ENCODE measurements at places on chromosomes 3 and 15.

- no peak for DNase-seq
Observed at GRCh38 chr15:58282060-58282708, 144.0 kb downstream of the AQP9 start.

DNA sequence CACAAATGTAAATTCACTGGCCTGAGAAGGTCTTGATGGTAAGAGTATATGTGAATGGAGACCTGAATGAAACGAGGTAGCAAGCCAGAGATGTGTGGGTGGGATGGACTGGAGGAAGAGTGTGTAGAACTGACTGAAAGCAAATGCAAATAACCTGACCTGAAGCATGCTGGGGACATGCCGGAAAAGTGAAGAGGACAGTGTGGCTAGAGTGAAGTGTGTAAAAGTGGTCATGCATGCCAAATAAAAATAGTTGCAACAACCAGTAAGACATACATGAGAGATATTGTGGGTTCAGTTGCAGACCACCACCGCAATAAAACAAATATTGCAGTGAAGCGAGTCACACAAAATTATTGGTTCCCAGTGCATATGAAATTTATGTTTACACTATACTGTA is 82.3 kb downstream of the LPP start:
- DNase-seq, result no peak

DNA sequence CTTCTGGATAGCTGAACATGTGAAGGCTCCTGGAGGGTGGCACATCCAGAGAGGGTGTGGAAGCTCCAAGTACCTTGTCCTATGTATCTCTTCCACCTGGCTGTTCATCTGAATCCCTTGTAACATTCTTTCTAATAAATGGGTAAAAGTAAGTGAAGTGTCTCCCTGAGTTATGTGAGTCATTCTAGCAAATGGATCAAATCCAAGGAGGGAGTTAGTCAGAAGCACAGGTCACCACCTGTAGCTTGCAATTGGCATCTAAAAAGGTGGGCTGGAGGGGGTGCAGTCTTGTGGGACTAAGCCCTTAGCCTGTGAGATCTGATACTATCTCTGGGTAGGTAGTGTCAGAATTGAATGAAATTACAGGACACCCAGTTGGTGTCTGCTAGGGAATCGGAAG is 71.0 kb downstream of the WWTR1 start:
- no peak for DNase-seq

GRCh38 chr3:141875893-141876380 is 506 bp upstream of the ATP1B3 start:
- no peak for DNase-seq

DNA sequence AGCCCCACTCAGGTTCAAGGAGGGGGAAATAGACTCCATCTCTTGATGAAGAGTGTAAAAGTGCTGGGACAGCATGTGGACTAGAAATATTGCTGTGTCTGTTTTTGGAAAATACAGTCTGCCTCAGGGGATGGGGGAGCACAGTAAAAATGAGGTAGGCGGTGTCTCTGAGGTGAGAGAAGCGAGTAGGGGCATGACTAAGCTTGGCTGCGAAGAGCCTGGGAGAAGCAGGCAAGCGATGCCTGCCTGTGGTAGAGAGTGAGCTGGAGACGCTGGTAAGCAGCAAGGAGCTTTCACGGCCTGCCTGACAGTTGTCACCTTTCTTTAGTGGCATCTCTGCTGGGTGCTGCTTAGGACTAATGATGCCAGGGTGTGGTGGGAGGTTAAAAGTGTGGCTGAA is 49.0 kb upstream of the DCLK3 start:
- DNase-seq, result no peak

GRCh38 chr15:71272932-71273331 is 157.7 kb downstream of the THSD4 start:
- DNase-seq, result no peak

DNA sequence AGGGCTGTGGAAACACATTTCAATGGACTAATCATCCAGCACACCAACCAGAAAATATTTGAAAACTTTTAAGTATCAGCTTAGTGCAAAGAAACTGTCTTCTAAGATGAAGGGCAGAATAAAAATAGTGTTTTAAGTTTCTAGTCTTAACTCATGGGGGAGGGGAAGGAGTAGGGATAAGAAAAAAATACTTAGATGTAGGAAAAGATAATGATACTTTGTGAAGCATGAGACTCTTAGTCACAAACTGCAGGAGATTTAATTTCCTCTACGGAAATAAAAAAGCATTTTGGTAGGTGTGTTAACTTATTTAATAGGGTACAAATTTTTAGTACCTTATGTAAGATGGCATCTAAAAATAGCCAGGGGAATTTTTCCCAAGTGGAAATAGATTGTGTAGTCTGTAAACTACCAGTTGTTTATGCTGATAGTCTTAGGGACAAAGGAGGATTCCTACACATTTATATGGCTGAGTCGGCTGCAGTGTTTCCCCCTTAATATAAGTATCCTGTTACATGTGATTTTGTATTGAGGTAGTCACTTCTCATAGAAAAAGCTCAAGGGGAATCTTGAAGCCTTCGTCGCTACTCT is 78.2 kb upstream of the GBE1 start:
- no peak for DNase-seq
